SW480 (cell line): ENCODE measurements at places on chromosomes 3 and 15.

DNA sequence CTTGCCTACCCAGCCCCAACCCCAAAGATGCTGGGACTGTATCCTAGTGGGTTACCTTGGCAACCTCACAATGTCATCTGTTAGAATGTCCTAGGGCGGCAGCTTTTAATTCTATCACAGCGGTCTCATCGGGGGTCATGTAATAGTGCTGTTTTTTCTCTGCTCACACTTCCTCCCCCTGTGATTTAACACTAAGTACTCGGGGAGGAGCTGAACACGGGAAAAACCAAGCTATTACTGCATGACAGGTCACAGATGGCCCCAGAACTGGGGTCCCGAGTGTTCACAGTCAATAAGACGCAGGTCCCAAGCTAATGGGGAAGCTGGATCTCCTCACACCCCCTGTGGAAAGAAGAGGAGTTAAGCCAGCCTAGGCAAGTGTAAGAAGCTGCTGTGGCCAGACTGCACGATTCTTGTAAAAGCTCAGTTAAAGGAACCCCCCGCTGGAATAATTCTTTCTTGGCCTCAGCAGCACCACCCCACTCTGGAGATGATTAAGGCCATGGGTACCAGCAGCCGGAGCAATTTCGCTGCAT, 2.5 kb upstream of the RFTN1 start:
- DNase-seq: no peak

GRCh38 chr3:43165786-43166185, 59.9 kb upstream of the POMGNT2 start:
- DNase-seq: no peak

DNA sequence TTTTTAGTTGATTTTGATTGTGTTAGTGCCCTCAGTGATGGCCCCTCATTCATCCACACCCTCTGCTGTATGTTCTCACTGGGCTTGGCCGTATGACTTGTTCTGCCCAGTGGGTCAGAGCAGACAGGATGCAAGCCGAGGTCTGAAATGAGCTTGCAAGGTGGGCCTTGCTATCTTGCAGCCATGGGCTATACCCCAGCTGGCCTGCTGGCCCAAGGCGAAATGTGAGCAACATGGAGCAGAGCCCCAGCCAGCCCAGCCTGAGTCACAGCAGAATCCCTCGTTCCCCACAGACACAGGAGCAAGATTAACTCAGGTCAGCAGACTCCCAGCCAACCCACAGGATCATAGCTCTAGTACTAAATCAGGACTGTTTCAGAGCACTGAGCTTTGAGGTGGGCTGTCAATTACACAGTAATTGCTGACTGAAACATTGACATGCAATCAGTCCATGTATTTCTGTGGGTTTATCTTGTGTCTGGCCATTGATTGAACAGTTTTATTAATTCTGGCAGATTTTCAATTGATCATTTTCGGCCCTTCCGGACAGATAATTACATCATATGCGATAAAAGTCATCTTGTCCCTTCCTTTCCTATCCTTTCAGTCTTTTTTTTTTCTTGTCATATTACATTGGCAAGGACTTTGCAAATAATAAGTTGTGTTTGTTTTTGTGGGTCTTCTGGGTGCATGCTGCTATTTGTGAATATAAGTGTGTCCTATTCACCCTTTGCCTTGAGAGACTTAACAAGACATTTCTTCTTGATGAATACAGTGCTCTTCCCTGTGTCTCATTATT, 27.1 kb downstream of the KLF15 start:
- no peak for DNase-seq

DNA sequence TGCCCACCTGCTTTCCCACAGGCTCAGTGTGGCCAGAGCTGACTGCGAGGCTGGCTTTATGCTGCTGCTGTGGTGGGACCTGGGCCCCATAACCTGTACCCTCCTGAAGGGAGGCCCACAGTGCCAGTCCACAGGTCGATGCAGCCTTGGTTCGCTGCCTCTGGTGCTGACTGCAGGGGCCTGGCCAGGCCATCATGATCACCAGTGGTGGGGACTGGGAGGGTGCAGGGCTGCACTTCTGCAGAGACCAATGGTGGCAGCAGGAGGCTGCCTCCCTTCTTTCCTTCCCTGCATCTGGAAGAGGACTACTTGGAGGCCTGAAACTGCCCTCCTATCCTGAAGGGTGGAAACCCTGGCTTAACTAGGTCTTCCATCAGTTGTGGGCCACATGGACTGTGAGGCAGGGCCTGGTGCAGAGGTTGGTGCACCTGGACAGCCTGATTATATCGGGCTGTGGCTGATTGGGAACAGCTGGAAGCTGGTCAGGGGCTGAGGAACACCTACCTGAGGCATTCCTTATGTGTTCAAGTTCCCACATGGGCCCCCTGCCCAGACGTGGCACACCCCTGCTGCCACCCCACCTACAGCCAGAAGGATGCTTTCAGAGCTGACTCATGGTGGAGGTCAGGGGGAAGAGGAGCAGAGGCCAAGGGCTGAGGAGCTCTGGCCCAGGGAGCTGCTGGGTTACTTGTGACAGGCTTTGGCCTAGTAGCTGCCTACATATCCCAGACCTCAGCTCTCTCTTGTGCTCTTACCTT, 29.8 kb downstream of the POMGNT2 start:
- no peak for DNase-seq

DNA sequence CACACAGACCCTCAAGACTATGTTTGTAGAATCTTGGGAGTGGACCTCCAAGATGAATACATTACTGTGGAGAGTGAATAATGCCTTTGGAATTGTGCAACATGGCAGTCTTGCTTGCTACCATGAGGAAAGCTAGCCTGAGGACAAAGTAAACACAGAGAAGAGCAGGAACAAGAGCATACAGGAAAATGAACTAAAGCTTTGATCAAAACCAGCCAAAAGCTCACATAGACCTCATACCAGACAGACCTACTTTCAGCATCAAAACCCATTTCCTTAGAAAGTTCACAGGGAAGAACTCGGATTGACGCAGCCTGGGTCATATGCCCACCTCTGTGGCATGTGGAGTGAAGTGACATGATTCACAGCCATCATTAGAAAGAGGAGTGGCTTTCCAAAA, 3.3 kb upstream of the RAB8B start:
- no peak for DNase-seq

GRCh38 chr3:99484871-99485270, 153.5 kb upstream of the COL8A1 start:
- no peak for DNase-seq

DNA sequence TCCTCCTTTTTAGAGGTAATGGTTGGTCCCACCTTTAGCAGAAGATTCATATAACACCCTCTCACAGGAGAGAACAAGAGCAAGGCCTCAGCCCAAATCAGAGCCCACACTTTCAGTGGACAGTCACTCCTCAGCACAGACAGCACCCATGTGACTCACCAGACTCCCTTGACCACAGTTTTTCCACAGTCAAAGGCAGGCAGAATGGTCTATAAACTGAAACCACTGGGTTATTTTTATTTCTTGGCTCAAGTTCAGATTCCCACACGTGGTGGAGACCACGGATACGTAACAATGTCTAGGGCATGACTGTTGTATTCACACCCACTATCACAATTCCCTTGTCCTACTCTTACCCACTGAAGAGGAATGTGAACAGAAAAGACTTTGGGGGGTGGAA, 237.8 kb upstream of the UBE2E1 start:
- peak; percentile 64 for DNase-seq

GRCh38 chr3:25711090-25711489, 46.4 kb upstream of the TOP2B start:
- DNase-seq: no peak

DNA sequence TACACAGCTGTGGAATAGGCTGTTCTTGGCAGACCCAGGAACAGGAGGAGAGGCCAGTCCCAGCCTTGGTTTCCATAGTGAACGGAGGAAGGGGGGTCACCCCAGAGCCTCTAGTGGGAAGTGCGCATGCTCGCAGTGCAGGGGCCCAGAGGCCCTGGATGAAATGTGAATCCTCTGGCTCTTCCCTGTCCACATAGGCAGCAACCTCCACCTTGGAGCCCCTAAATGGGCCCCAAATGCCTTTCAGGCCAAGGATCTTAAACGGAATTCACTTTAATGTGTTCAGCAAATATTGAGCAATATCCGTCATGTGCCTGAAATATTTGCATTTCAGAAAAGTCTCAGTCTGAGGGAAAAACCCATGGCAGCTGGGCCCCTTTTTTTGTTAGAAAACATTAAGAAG, 3.3 kb upstream of the NDN start:
- DNase-seq: no peak

- DNase-seq: no peak
Measured at GRCh38 chr15:69472562-69472961, 19.9 kb downstream of the RPLP1 start.

DNA sequence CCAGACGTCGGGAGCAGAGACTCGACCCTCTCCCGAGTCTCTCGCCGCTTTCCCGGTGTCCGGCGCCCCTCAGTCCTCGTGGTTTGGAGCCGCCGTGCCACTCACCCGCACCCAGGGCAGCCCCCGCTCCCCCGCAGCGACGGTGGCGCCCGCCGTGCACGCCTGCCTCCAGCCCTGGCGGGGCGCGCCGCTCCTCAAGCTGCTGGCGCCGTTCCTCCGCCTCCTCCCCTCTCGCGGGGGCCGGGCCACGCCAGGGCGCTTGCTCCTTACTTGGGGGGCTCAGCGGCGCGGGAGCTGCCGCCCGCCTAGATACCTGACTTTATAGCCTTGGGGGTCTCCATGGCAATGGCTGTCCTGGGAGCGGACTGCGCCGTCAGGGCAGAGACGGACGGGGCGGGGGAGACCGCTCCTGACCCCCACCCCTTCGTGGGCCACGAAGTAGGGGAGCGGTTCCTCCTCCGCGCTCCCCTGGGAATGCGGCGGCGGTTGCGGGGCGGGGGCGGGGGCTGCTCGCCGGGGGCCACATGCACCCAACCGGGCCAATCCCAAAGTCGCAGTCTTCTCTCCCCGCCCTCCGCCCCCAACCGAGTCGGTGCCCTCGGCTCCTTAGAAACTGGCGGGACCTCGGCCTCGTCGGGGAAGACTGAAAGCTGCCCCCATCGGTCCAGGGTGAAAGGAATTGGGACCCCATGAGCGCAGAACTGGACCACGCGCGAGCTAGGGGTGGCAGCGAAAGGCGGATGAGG, at the start of gene ANKRD63:
TSS of gene ANKRD63 (minus strand) at position 196 of the 746 bp plus-strand sequence. CDS start 478 bp downstream, outside the sequence.
- DNase-seq: no peak

- DNase-seq: no peak
Measured at GRCh38 chr15:67100801-67101581, 35.6 kb downstream of the SMAD3 start.

GRCh38 chr3:177591379-177591778, 394.1 kb upstream of the TBL1XR1 start:
- peak; percentile 17 for DNase-seq

GRCh38 chr3:44029100-44029499, 212.6 kb upstream of the TOPAZ1 start:
- DNase-seq: no peak

- DNase-seq: peak; percentile 97
Measured at GRCh38 chr3:195914648-195915473, 6.5 kb upstream of the TNK2 start.

DNA sequence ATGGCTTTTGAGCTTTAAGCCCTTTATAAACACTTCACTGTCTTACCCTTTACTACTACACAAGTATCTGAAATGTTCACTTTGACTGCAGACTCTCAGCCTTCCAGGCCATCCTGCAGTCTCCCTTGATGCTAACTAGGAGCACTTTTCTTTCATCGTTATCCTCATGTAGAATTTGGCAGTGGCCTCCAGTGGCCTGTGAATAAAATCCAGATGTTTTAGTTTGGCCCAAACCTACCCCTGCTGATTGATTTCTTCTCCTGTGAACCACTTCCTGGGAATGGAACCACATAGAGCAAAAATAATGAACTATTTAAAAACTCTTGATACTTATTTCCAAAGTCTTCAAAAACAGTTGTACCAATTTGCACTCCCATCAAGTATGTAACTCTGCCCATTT, 271.9 kb downstream of the FEZF2 start:
- DNase-seq: no peak

DNA sequence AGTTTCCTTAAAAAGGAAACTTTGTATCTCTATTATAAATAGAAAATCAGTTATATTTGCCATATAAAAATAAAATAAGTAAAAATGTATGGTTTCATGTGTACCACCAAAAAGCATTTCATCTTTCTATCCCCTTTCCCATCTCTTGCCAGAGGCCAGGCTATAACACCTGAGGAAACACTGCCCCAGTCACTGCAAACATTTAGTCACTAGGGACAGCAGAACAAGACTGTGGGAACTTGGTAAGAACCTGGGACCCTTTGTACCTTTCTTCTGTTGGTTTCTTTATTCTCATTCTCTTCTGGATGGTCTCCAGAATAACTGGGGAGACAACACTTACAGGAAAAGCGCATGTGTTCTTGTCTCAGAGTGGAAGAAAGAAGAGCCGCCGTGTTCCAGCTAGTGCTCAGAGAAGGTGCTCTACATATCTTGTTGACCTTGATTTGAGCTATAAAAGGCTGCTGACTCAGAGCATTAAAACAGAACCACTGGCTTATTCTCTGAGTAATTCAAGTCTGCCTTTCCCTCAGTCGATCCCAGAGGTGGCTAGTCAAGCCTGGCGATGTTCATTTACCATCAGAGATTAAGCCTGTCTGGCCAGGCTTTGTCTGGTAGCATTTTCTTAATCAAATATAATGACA, 361.6 kb downstream of the RBMS3 start:
- peak; percentile 6 for DNase-seq

DNA sequence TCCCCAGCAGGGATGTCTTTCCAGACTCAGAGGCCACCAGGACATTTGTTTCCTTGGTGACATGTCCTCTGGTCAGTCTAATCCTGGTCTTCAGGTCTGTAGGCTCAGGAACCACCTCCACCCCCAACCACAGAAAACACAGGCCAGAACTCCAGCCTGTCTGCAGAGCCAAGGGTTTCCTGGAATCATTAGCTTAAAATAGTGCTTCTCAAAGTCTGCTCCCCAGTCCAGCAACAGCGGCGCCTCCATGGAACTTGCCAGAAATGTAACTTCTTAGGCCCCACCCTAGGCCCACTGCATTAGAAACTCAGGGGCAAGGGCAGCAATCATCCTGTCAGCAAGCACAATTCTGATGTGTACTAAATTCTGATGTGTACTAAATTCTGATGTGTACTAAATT, 20.0 kb downstream of the SLC28A1 start:
- no peak for DNase-seq

- no peak for DNase-seq
Measured at GRCh38 chr3:10438902-10439610, 66.3 kb downstream of the ATP2B2 start.

GRCh38 chr3:127637546-127637945, 8.6 kb downstream of the PODXL2 start:
- DNase-seq: no peak

- DNase-seq: no peak
Measured at GRCh38 chr3:12822725-12823373, 18.5 kb downstream of the RPL32 start.

GRCh38 chr15:66253418-66254088, at the start of gene MEGF11:
Gene MEGF11 (minus strand): TSS chr15:66253750. CDS start chr15:66128403, 125,347 bp downstream.
- DNase-seq: peak; percentile 16

GRCh38 chr3:128152419-128153155, 694 bp upstream of the EEFSEC start:
- no peak for DNase-seq

GRCh38 chr15:52241489-52241888, 50.3 kb upstream of the GNB5 start:
- no peak for DNase-seq

GRCh38 chr3:58609990-58610389, 32.8 kb upstream of the FAM107A start:
- no peak for DNase-seq

GRCh38 chr3:102159810-102160451, 274.9 kb upstream of the ZPLD1 start:
- no peak for DNase-seq
